ENCODE measurements at places on chromosomes 2 and 18. TPM values are rescaled to one million over a fixed set of nuclear protein-coding genes. Genes with fewer than 3 reads are reported as not detected.

FLACC1 gene
- 13.3 TPM for total RNA-seq

GREB1L gene
- total RNA-seq, result 4.7 TPM

CRACDL gene
- total RNA-seq, result 126 TPM

ZAP70 gene
- 1.0 TPM for total RNA-seq

GGCX gene
- 32.1 TPM for total RNA-seq

ZNF521 gene
- 19.6 TPM for total RNA-seq

SLC9A2 gene
- 2.6 TPM for total RNA-seq

- no peak for DNase-seq
These were observed 23.6 kb downstream of the PARD6G start for GRCh38 chr18:80223581-80224148.

DNA sequence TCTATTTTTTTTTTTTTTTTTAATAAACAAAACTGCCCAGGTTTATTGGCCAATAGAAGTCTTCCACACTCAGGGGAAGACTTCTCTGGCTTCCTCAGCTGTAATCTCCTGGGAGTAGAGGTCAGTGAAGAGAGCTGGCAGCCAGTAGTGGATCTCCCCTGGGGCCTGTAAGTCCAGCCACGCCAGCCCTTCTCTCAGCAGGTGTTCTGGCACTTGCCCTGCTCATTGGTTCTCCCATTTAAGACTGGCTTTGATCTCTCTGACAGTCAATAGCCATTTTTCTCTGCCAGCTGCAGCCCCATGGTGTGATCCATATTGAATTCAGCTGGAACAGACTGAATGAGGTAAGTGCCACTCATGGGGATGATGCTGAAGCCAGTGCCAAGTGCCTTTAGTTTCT lies 170.6 kb upstream of the SPHKAP start:
- no peak for DNase-seq

DNA sequence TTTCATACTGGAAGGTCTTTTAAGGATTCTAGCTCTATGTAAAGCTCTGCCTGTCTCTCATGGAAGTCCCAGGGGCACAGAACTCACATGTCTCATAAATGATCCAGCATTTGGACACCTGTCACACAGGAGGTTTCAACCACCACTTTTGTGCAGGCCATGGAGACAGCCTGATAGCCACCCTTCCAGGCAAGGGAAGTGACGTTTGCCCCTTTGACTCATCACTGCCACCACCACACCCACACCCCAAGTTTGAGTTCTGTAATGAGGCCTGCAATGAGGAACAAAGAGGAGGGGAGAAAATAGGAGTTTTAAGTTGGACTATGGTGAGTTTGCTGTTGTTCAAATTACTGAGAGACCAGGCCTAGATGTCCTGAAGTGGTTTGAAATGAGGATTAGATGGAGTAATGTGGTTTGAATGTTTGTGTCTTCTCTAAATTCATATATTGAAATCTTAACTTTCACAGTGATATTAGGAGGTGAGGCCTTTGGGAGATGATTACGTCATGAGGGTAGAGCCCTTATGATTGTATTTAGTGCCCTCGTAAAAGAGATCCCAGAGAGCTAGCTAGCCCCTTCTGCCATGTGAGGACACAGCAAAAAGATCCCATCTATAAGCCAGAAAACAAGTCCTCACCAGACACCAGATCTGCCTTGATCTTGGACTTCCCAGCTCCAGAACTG lies 175.3 kb upstream of the EPHA4 start:
- DNase-seq, result no peak

GRCh38 chr2:212904646-212905045 lies 246.8 kb downstream of the IKZF2 start:
- DNase-seq, result no peak

- no peak for DNase-seq
These were observed 157.4 kb downstream of the ARL4C start for GRCh38 chr2:234339501-234339900.

DNA sequence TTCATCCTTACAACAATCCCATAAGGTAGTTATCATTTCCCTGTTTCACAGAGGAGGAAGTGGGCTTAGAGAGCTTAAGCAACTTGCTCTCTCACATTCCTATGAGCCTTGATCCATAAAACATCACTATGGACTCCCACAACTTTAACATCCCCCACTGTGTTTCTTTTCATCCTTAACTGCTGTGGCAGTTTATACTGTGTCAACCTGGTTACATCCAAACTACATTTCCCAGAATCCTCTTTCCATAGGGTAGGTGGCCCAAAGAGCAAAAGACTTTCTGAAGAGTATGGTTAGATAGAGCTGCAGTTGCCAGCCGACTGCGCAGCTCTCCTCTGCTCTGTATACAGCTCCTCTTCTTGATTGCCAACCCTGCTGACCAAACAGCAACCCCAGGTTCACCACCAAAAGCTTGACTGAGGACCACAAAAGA lies 22.5 kb downstream of the MAP3K2 start:
- DNase-seq, result no peak

All from dorsolateral prefrontal cortex (tissue), 122 donors.